ENCODE measurements at places on chromosomes 4 and X.
A peak's percentile ranks its signal among the peaks of the same experiment; 100 is the strongest.

- DNase-seq = no peak
These were observed 570 bp upstream of the SASH3 start for GRCh38 chrX:129779086-129779672.

DNA sequence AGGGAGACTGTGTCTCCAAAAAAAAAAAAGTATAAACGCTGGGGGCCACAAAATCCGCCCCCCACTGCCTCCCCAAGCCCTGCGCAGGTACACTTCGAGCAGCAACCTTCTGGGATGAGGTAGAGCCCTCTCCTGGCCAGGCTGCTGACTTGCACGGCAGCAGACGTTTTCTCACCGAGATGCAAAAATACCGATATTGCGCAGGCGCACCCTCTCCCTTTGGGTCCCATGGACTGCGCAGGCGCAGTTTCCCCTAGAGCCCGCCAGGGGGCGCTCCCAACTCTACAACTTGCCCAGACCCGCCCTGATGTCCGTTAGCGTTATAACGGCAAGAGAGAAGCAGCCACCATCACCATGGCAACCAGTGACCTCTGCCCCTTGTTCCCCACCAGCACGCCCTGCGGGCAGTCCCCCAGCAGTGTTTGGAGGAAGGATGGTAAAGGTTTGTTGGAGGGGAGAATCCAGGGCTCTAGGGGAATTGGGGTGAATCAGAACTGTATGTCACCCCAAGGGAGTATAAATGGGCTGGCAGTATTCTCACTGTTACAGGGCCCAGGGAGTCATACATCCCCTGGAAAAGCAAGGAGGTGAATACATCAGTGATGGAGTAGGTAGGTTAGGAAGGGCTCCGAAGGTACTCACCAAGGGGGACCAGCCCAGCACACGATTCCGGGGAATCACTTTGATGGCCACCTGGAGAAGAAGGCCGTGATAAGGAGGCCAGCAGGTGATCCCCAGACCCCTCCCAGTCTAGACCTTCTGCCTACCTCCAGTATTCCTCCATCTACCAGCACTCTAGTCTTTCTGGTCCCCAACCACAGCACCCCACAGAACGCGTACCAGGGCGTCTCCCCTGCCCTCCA, 1.5 kb downstream of the PIM2 start:
- DNase-seq = peak; percentile 94

GRCh38 chrX:10395643-10396042, 224.7 kb downstream of the MID1 start:
- no peak for DNase-seq

DNA sequence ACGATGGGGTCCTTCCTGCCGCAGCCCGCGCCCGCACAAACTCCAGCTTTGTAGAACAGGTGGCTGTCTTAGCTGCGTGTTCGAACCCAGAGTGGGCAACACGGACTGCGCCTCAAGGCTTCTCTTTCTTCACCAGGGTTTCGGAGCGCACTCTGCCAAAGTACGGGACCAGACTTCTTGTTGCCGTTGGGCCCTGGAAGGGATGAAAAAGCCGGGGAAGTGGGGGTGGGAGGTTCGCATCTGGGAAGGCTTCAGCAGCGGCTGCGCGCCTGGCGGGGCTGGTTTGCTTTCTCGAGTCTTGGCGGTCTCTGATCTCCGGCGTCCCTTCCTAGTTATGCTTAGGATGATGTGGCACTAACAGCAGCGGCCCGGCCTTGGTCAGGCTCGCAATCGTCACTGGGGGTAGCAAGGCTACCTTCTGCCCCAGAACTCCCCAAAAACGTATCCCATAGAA, 673 bp downstream of the PARM1 start:
- no peak for DNase-seq

GRCh38 chr4:149409555-149409962, 406.1 kb downstream of the IQCM start:
- no peak for DNase-seq

DNA sequence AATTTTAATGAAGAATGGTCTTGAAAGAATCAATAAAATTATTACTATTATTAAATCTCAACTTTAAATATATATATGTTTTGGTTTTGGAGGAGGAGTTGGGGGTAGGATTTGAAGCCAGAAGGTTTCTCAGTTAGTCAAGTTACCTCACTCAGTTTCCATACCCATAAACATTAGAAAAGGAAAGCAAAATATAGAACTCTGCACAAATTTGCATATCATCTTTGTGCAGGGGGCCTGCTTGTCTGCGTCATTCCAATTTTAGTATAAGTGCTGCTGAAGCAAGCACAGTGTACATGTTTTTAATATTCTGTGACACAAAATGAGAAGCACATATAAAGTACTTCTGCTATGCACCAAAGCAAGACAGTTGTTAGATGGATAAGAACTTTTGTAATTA, 47.5 kb upstream of the SCRG1 start:
- no peak for DNase-seq

- DNase-seq = no peak
These were observed 176.4 kb downstream of the BMPR1B start for GRCh38 chr4:94934201-94934600.

DNA sequence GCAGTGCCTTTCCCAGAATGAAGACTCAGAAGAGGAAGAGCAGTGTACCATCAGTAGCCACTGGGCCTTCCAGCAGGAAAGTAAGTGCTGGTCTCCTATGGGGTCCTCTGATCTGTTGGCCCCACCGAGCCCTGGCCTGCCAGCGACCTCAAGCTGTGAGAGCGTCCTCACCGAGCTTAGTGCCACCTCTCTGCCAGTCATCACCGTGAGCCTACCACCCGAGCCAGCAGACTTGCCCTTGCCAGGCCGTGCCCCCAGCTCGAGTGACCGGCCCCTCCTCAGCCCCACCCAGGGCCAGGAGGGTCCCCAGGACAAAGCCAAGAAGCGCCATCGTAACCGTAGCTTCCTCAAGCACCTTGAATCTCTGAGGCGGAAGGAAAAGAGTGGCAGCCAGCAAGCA, 69.7 kb downstream of the STARD8 start:
- no peak for DNase-seq

DNA sequence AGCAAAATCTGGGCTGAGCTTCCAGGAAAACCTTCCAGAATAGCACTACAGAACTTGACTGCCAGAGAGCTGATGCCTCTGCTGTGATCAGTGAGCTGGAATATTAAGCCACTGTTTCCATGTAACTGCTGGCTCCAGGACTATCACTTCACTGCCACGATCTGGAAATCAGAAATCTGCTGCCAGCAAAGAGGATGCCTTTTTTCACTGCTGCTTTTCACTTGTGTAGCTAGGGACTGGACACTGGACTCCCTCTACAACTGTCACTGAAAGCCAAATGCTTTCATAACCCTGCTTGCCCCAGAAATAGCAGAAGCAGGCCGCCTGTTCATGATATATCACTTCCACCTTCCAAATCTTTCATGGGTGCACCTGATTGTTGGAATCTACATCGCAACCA, 9.4 kb upstream of the AP1S2 start:
- no peak for DNase-seq

GRCh38 chr4:164756686-164757085, 2.8 kb downstream of the SMIM31 start:
- DNase-seq = no peak

- no peak for DNase-seq
These were observed 181.6 kb downstream of the NKX6-1 start for GRCh38 chr4:84317513-84317912.

- no peak for DNase-seq
These were observed 191.2 kb upstream of the INTU start for GRCh38 chr4:127441571-127441970.

DNA sequence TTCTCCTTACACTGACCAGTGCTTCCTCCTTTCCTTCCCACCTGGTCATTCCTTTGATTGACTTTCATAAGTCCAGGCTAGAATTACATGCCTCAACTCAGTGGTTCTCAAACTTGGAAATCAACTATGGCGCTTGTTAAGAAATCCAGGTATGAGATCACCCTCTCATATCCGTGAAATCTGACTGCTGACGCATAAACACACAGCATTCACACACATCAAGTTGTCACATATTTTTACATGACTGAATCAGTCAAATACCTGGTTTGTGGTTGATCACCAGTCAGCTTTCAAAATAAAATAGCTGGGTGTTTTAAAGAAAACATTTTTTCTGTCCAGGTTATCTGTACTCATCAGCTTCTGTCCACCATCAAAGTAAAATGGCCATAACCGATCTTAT, 433.5 kb downstream of the AFF2 start:
- no peak for DNase-seq

DNA sequence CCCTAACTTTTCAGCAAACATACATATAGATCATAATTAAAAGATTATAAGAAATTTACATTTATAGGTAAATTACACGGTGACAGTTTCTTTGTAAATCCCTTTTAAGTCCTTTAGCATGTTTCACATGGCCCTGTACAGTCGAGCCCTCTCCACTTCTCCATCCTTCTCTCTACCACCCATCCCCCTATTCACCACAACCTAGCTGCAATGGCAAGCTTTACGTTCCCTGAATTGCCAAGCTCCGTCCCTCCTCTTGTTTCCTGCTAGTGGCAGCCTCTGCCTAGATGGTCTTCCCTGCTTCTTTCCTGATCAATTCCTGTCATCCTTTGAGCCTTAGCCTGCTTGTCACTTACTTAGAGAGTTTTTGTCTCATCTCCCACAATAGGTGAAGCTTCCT, 116.2 kb downstream of the TMA16 start:
- DNase-seq = no peak

GRCh38 chr4:118313098-118313497, 39.7 kb downstream of the PRSS12 start:
- DNase-seq = no peak

GRCh38 chr4:40552536-40552935, 77.1 kb downstream of the RBM47 start:
- DNase-seq = no peak

GRCh38 chr4:116664198-116664597, 421.2 kb downstream of the TRAM1L1 start:
- DNase-seq = no peak

DNA sequence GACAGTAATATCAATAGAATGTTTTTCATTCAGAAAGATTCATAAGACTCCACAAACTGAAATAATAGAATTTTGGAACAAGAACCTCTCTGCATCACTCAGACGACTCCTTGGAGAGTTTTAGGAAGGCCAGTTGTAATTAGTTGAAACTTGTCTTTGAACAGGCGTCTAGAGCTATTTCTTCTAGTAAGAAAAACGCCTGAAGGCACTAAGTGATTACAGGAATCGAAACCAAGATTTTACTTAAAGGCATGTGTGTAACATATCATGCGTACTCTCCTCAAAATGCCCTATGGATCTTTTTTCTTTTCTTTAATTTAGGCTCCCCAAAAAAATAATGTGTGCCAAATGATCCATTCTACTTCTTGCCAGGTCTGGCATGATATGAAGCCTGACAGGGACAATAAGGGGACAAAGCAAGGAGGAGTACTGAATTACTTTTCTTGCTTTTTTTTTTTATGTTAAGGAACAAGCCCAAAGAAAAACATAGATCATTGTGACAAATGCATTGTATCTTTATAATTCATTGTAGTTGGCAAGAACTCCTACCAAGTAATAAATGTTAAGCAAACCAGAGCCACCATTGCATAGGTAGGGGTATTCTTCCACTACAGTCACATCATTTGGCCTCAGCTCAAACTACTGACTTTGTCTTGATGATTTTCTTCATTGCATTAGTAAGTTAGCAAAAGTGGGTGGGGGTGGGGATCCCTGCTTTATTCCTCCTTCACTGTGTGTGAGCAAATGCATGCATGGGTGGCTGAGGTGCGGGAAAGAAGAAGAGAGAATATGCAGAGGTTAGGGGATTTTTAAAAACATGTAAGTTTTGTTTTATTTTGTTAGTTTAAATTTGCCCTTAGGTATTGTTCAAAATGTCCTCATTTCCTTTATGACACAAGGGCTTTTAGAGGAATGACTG, 79.9 kb upstream of the ATOH1 start:
- DNase-seq = no peak

DNA sequence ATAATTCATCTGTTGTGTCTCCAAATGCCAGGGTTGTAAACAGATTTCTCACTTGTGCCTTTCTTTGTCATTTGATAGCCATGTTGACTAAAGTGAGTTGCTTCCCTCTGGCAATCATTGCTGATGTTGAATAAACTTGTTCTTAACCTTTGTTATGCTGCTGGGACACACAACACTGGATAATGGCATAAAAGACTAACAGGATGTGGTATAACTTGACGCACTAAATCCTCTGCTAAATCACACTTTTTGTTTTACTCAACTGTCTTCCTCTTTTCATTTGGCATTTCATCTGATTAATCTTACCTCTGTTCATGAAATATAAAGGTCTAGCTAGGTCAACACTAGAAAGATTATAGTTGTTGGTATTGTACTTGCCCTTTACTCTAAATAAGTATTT, 17.6 kb upstream of the CXCL5 start:
- no peak for DNase-seq

DNA sequence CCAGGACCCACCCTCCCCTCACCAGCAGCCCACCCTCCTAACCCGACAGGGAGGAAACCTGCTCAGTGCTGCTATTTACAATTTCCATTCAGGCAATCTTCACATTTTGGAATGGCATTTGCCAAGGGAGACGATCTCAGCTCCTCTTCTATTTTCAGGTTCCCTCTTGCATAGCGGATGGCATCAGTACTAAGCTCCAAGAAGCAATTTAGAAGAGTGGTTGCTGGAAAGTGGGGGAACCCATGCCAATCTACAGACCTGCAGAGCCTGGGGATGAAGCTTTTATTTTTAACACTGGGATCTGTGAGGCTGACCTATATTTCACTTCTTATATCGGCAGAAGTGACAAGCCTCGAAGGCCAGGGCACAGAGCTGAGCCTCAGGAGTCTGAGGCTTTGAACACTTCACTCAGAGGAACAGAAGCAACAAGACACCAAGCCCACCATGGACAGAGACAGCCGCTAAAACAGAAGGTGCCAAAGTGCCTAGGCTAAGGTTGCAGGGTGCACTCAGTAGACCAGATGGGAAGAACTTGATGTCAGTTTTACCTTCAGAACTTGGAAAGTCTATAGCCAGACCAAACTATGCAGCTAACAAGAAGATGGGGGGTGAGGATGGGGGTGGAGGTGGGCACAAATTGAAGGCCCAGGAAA, 44.0 kb downstream of the SCD5 start:
- DNase-seq = no peak

- DNase-seq = no peak
These were observed 108.5 kb downstream of the ZNF330 start for GRCh38 chr4:141329174-141329569.

DNA sequence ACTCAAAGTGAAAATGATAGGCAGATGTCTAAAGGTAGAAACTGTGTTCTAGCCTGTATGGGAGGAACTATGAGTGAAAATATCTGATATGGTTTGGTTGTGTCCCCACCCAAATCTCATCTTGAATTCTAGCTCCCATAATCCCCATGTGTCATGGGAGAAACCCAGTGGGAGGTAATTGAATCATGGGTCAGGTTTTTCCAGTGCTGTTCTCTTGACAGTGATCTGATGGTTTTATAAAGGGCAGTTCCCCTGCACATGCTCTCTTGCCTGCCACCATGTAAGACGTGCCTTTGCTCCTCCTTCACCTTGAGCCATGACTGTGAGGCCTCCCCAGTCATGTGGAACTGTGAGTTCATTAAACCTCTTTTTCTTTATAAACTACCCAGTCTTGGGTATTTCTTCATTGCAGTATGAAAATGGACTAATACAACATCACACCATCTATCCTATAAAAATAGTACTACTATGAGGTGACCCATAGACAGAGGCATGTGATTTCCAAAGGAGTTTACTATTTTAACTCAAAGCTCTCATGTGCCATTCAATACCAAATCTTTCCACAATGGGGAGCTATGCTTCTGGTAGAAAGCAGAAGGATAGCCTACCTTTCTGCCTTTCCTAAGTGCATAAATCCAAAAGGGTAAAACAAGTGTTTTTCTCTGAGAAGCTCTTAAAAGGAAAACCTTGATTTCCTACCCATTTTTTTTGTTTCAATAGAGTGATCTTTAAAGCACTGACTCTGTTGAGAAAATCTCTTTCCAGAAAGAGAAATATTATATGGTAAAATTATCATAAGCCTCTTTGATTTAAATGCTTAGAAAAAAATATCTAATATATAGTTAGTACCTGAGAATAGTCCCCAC, 38.8 kb downstream of the SEC31A start:
- peak; percentile 53 for DNase-seq

Data from CD4-positive, alpha-beta T cell treated with Interleukin-4 for 1 hour (primary cell).